Activated CD8-positive, alpha-beta memory T cell treated with anti-CD3 and anti-CD28 coated beads, Interleukin-2, amount 50 U/mL, for 4 hours (primary cell): ENCODE measurements at places on chromosomes 4 and X.

GRCh38 chr4:139460565-139460964, 6.6 kb downstream of the RAB33B start:
- no peak for DNase-seq

- DNase-seq: no peak
These were observed 184.1 kb downstream of the DCHS2 start for GRCh38 chr4:154307451-154307850.

- DNase-seq: no peak
These were observed 68.2 kb downstream of the DMP1 start for GRCh38 chr4:87718217-87718835.

GRCh38 chr4:186144946-186145569, 40.6 kb downstream of the FAM149A start:
- no peak for DNase-seq

DNA sequence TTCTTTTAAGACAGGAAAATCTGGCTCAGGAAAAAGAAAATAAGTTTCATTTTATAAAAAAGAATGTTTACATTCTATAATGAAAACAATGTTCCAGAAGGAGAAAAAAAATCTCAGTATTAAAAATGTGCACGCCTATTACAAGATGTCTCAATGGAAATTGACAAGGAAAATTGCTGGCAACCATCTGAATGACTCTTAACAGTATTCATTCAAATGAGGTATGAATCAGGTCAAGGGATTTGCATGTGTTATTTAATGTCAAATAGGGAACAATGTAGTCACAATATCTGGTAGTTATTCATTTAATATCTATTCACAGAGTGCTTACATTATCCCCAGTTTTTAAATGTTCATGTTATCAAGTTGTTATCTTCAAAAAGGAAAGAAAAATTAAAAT, 208.4 kb upstream of the TRAM1L1 start:
- no peak for DNase-seq

DNA sequence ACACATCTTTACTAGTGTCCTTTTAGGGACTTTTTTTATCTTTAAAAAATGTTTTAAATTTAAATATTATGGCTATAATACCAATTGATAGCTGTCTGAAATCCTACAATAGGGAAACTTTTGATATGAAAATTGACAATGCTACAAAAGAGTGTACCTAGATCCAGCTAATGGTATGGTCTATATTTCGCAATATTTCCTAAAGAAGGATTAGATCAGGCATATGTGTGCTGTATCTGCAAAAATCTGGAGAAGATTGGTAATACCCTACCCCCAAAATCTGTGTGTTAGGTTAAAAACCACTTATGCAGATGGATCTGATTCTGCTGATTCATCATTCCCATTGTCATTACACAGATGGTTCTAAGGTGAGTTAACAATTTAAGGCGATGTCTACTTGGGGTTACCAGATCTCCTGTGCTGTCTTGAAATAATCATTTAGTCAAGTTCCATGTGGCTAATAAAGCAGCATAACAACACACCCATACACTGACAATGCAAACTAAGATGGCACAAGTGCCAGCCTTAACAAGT, 137.1 kb downstream of the GASK1B start:
- no peak for DNase-seq

GRCh38 chrX:97673135-97673534, 789.4 kb downstream of the RPA4 start:
- DNase-seq: no peak

- DNase-seq: no peak
These were observed 120.8 kb downstream of the ZNF518B start for GRCh38 chr4:10336471-10336870.

- no peak for DNase-seq
These were observed 10.9 kb downstream of the SMARCA1 start for GRCh38 chrX:129512409-129512808.

DNA sequence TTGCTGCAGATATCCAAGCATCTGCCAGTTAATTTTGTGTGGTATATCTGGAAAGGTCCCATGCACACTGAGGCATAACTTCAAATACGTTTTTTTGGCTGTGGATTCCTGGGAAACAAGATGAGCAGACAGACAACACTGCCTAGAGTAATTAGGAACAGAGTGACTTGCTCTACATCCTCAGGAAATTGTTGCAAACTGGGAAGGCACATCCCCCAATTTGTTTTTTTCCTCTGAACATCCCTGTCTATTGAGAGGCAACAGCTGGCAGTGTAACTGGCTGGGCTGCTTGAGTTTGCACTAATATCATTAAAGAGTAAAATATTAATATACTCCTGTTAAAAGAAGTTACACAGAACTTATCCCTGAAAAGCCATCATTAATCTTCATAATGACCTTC, 207.7 kb upstream of the SLIT2 start:
- DNase-seq: no peak

DNA sequence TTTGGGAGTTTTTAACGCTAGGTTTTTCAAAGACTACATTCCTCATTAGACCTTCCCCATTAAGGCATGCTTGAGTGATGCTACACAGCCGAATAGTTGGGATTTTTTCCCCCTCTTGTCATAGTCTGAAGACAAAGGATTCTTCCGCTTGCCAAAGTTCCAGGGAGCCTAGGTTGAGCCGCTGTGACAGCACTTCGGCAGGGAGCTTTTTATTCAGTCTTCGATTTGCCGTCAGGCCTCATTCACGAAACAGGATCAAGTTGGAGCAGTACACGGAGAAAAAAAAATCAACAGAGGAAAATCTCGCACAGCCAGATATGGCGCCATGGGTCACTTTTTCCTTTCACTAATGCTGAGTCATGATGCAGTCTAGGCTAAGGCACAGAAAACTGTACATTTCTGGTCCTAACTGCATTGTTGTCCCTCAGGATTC, 24.3 kb downstream of the SHROOM3 start:
- no peak for DNase-seq

DNA sequence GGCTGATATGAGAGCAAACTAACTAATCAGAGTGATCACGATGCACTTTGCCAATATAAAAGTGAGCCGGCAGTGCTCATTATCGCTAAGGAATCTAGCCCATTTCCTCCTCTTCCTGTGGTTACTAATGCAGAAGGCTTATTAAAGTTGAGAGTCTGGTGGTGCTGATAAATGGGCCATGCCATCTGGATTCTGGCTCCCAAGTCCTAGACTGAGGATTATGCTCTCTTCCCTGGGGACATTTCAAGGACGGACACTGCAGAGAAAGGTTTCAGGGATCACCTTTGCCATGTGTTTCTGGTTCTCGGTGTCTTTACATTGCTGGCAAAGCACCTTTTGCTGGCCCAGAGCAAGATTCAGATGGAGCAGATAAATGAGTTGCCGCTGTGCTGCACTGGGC, 85.3 kb downstream of the RTL5 start:
- DNase-seq: no peak

GRCh38 chr4:125359960-125360634, 45.3 kb downstream of the FAT4 start:
- DNase-seq: no peak

DNA sequence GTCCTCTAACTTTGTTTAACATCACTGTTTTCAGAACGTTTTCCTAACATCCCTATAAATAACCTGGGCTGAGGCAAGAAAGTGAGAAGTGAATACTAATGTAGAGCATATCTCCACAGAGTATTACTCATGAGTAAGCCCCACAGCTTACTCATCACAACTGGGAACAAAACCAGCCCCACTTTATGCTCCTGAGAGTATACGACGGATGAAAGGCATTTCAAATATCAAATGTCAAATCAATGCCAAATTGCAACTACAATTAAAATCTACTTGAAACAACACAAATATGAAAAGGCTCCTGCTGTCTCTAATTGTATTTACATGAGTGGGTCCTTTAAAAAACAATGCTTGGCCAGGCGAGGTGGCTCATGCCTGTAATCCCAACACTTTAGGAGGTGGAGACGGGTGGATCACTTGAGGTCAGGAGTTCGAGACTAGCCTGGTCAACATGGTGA, 41.2 kb downstream of the SH3RF1 start:
- DNase-seq: no peak

GRCh38 chr4:174828845-174829701, at the start of gene GLRA3:
TSS of gene GLRA3 (minus strand) at chr4:174829247. CDS start at chr4:174828811, 436 bp downstream.
- no peak for DNase-seq

DNA sequence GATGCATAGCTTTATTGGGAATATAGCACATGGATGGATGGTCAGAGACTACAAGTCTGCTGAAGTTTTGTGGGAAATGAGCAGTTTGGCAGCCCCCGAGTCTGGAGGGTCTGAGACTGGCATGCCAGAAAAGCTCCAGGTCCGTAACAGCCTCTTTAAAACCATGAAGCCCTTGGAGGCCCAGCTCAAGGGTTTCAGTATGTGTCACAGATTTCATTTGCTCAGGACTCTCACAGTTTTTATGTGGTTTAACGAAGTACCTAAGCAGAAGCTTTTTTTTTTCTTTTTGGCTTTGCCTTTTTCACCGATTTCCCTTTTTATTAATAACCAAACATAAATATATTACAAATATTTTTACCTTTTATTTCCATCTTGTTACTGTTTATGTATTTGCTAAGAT, 30.6 kb upstream of the TMEM184C start:
- no peak for DNase-seq

- no peak for DNase-seq
These were observed 9.4 kb downstream of the DAPP1 start for GRCh38 chr4:99826016-99826415.

DNA sequence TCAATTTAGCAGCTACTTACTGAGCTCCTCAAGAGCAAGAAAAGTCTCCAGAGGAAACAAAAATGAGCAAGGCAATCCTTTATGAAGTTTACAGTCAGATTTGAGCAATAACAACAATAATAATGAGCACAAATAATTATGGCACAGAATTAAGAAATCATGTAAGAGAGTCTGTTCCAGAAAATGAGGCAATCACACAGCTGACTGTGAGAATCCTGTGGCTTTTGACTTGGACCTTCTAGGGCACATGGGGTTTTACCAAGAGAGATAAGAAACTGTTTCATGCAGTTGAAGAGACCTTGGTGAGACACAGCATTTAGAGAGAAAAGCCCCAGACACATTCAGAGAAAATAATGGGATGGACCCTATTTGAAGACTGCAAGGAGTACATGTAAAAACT, 362.6 kb upstream of the MAGEB2 start:
- DNase-seq: no peak

- no peak for DNase-seq
These were observed 72.8 kb upstream of the FAM9A start for GRCh38 chrX:8873956-8874355.

DNA sequence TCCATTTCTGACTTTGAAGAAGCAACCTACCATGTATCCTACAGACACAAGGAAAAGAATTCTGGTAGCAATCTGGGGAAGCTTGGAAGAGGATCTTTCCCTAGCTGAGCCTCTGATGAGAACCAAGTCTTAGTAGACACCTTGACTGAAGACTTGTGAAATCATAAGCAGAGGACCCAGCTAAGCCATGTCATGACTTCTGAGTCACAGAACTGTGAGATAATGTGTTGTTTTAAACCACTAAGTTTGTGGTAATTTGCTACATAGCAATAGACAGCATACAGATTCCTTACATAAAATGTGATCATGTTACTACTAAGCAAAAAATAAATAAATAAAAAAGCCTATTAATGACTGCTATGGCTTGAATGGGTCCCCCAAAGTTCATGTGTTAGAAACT, 71.3 kb upstream of the ANKRD50 start:
- no peak for DNase-seq

DNA sequence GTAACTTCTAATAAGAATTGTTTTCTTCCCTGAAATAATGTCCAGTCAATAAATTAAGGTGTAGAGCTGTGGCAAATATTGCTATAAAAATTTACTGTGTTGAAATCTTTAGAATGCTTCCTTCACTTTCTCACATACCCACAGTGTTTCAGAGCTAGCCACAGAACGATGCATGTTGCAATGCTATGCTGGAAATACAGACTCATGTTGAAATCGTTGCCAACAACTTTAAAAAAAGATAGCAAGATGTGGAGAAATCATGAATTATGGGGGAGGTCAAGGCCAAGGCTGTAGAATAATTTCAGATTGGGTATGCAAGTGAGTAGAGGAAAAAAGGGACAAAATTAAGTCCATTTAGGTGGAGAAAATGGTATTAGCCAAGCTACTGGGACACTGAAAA, 204.8 kb downstream of the VEGFC start:
- no peak for DNase-seq
